ENCODE measurements at places on chromosomes 7 and 10.

DNA sequence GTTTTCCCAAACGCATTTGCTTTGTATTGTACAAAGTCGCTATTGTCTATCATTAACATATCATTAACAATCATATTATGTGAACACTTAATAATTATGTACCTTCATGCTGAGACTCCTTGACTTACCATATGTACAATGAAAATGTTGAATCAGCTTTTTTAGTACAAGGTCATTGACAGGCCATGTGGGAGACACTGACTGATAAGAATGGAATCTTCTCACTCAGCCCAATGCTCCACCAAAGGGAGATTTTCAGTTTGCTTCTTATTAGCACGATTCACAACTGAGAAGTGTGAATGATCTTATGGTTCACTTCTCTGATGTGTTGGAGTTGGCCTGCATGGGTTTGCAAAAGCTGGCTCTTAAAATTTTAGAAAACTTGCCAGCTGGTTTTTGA, 253.5 kb upstream of the TEX47 start:
- no peak for DNase-seq

- DNase-seq: no peak
These were observed 1005.3 kb upstream of the POT1 start for GRCh38 chr7:125934955-125935354.

DNA sequence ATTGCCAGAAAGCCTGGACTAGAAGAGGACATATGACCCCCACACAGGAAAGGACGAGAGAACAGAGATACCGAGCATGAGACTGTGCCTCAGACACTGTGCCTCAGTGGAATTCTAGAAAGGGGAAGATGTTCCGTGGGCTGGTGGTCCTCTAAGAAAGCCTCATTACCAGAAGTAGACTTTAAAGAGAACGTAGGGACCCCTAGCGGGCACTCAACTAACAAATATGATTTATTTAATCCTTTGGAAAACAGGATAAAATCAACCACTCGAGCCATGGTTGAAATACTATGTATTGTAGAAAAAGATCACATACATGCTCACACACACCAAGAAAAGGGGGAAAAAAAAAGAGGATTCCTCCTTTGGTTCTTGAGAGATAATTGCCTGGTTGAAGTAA, 701.2 kb upstream of the SORCS1 start:
- DNase-seq: no peak

- no peak for DNase-seq
These were observed 283.4 kb downstream of the CCDC3 start for GRCh38 chr10:12717981-12718707.

DNA sequence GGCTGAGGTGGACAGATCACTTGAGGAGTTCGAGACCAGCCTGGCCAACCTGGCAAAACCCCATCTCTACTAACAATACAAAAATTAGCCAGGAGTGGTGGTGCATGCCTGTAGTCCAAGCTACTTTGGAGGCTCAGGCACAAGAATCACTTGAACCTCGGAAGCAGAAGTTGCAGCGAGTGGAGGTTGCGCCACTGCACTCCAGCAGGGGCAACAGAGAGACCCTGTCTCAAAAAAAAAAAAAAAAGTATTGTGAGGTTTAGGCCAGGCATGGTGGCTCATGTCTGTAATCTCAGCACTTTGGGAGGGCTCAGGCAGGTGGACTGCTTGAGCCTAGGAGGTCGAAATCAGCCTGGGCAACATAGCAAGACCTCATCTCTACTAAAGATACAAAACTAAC, 16.0 kb downstream of the TET1 start:
- DNase-seq: no peak

DNA sequence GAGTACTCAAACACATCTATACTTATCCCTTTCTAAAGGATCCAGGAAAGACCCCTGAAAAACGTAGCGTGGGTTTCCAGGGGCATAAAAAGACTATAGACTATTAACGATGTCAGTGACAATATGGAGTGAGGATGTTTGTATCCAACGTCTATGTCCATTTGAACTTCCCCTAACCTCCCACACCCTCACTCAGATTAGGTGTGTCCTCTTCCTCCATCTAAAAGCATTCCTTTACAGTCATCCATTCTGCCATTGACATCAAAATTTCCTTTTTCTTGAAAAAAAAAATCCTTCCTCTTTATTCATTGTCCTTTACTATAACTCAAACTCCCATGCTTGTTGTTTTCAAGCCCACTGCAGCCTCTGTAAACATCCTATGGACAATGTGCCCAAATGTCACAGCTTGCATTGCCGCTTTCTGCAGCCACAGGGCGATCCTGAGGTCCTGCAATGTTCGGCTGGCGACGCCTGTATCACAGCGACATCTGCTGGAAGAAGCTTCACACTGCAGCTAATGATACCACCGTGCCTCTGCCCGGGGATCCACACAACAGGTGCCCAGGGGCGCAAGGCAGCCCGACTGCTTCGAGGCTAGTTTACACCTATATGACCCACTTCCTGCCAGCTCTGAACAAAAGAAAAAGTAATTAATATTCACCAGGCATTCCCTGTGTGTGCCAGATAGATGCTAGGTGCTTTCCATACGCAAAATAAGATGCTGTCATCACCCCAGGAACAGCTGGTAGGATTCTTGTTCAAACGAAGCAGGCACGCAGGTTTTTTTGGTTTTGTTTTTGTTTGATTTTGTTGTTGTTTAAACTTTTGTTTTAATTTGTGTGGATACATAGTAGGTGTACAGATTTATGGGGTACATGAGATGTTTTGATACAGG, 267.9 kb upstream of the GHITM start:
- DNase-seq: peak; percentile 54

DNA sequence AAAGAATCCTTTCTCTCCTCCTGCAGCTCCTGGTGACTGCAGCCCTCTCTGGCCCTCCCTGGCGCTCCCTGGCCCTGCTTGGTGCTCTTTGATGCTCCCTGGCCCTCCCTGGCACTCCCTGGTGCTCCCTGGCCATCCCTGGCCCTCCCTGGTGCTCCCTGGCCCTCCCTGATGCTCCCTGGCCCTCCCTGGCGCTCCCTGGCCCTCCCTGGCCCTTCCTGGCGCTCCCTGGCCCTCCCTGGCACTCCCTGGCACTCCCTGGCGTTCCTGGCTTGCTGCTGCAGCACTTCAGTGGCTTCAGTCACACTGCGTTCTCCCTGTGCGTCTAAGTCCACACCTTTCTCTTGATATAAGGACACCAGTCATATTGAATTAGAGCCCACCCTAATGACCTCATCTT, 15.2 kb upstream of the FGFR2 start:
- no peak for DNase-seq

GRCh38 chr7:144414815-144415214, 11.3 kb upstream of the NOBOX start:
- DNase-seq: no peak

- DNase-seq: no peak
These were observed 423.4 kb downstream of the SORCS1 start for GRCh38 chr10:106741006-106741530.

GRCh38 chr10:113823389-113823788, 30.5 kb downstream of the DCLRE1A start:
- no peak for DNase-seq

DNA sequence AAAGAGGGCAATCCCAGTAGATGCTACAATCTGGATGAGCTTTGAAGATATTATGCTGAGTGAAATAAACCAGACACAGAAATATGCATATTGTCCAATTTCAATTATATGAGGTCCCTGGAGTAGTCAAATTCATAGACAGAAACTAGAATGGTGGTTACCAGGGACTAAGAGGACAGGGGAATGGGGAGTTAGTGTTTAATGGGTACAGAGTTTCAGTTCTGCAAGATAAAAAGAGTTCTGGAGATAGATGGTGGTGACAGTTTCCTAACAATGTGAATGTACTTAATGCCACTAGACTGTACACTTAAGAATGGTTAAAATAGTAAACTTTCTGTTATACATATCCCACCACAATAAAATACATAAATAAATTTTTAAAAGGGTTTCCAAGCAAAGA, 236.6 kb downstream of the ELMO1 start:
- DNase-seq: no peak

- no peak for DNase-seq
These were observed 56.4 kb upstream of the DKK1 start for GRCh38 chr10:52257692-52258075.

DNA sequence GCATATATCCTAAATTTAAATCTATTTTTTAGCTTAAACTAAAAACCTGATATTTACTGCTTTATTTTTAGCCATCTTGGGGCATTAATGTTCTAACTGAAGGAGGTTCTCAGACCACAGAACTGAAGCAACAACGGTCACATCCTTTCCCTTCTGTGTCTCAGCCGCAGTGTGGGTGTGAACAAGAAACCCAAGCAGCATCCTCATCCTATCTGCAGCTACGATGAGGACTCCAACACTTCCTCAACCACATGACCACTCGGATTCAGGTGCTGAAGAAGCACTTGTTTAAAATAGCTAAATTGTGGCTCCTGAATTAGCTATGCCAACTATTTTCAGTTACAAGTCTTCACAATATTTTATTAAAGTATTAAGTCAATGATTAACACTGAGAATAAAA, 5.3 kb downstream of the ESYT2 start:
- DNase-seq: no peak

- no peak for DNase-seq
These were observed 44.4 kb downstream of the GRM8 start for GRCh38 chr7:127208351-127208750.

- DNase-seq: no peak
These were observed 3.2 kb downstream of the ACADSB start for GRCh38 chr10:123011987-123012386.

DNA sequence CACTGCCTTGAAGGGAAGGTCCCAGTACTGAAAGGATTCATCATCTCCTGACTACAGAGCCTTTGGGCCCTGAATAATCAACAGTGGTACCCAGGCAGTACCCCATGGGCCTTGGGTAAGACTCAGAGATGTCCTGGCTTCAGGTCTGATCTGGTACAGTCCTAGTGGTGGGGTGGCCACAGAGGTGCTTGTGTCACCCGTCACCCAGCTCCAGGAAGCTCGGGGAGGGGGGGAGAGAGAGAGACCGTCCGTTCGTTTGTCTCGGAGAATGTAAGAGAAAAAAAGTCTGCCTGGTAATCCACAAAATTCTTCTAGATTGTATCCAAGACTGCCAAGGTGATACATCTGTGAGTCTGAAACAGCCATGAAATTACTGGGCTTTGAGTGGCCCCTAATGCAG, 381.3 kb downstream of the PTPRN2 start:
- DNase-seq: no peak

DNA sequence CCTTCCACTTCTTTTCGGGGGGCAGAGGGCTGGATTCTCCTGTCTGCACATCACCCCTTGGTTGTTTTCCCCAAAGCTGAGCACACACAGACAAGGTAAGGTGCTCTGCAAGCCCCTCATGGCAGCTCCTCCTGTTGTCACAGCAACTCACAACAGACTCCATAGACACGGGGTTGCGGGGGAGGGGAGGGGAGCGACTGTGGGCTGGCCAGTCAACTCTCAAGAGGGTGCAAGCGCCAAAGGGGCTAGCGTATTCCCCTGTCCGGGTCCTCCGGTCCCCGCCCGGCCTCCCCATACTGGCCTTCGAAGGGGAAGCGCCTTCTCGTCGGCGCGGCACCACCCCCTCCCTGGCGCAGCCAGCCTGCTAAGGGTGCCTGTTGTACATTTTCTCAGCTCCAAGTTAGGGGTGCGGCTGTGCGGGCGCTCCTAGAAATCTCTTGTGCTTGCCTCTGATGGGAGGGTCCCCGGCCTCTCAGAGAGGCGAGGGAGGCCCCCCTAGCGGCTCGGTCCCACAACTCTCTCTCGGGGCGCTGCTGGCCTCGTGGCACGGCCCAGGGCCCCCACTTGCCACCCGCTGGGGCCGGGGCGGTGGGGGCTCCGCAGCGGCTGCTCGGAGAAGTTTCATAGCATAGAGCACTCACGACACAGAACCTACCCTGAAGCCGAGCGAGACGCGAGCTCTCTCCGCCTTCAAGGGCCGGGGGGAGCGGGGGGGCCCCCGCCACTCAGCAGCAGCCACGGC, 498 bp downstream of the RHOBTB1 start:
- DNase-seq: peak; percentile 32

- DNase-seq: no peak
These were observed 712 bp downstream of the FOXP2 start for GRCh38 chr7:114415064-114415989.

- no peak for DNase-seq
These were observed 31.6 kb downstream of the TMEM120A start for GRCh38 chr7:75962607-75963380.

- no peak for DNase-seq
These were observed 6.2 kb downstream of the SNX13 start for GRCh38 chr7:17934094-17934493.
